ENCODE measurements at places on chromosomes 4 and X. TPM values are rescaled to one million over a fixed set of nuclear protein-coding genes. Genes with fewer than 3 reads are reported as not detected.

Gene FSTL5
- polyA plus RNA-seq, result 0.19 TPM

Gene RASSF6
- polyA plus RNA-seq, result 4.1 TPM

Gene HPSE
- 2.5 TPM for polyA plus RNA-seq

Gene MAGEA6
- not detected for polyA plus RNA-seq

Gene CSAG3
- not detected for polyA plus RNA-seq

Gene SPANXD
- not detected for polyA plus RNA-seq

Gene SERTM2
- polyA plus RNA-seq, result not detected

Gene MAGEB1
- polyA plus RNA-seq, result not detected

Gene FDCSP
- polyA plus RNA-seq, result not detected

Gene LARP1B
- polyA plus RNA-seq, result 18.8 TPM

Gene CYBB
- 14.2 TPM for polyA plus RNA-seq

Gene SASH3
- 3.8 TPM for polyA plus RNA-seq

Gene ATP8A1
- 11.4 TPM for polyA plus RNA-seq

Gene XAGE2
- not detected for polyA plus RNA-seq

Gene PCSK1N
- 8.1 TPM for polyA plus RNA-seq

Gene PNMA6F
- not detected for polyA plus RNA-seq
